ENCODE measurements at places on chromosomes 16 and 17.
A peak's percentile ranks its signal among the peaks of the same experiment; 100 is the strongest.

- no peak for DNase-seq
These were observed 95.1 kb downstream of the XYLT1 start for GRCh38 chr16:17375461-17376304.

DNA sequence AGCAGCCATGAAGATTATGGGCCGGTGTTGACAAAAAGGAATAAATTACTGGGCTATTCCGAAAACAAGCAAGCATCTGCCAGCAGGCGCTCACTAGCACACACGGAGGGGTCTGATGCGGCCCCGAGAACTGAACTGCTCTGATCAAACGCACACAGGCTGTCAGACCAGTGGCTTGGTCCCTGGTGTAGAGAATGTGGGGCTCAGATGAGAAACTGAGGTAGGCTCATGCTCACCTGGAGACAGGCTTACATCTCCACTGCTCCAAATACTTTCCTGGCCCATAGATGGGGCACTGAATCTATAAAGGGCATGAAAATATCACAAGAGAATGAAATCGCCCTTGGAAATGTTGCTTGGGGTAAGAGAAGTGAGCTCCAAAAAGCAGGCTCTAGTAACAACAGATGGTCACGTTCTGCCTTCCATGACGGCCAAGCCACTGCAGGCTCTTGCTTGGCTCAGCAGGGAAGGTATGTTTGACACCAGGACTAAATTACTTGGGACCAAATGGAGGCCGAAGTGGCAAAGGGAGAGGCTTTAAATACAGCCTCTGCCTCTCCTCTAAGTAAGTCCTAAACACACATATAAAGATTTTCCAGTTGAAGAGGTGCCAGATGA, 5.4 kb downstream of the ABR start:
- peak; percentile 53 for DNase-seq

DNA sequence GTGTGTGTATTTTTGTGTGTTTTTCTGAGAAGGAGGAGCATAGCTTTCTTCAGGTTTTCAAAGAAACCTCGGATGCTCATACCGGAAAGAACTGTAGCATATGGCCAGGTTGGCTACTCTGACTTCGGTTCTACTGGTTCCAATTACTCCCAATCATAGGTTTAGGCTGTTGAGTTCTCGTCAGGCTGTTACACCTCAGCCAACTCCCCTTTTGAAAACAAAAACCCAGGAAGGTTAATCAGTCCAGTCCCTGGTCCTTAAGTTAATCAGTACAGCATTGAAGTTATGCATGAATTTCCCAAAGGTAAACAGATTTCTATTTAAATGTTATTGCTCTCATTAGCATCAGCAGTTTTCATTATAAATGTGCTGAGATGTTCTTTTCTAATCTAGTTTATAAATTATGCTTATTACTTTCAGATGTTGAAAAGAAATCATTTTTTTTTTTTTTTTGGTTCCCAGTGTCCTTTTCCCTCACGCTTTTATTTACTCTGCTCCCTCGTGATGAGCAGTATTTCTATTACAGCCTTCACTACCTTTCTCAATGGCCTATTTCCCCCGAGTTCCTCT, 111.0 kb downstream of the NPIPB5 start:
- no peak for DNase-seq

DNA sequence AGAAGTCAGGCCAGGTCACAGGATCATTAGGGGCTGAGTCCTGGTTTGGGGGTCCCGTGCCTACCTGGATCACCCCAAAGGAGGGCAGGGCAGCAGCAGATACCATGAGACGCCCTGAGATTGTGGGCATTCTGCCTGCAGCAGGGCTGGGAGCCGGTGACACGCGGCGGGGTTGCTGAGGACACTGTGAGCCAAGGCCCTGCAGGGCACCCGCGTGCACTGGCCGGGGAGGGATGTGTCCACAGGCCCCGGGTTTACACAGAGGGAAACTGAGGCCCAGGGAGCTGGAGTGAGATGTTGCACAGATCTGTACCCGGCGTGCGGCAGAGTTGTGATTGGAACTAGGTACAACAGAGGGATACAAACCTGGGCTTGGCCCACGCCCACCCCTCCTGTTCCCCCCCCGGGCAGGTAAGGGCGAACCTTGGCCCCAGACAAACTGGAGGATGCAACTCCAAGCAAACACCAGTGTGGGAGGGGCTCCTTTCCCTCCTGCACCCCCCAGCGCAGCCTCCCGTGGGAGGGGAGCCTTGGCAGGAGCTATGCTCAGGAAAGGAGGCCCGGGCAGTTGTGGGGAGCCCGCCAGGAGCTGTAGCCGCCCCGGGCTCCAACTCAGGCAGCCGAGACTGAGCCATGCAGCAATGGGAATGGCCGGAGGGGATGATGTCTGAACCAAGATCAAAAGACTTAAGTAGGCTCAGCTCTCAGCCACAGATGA, 91.3 kb downstream of the ENGASE start:
- no peak for DNase-seq

DNA sequence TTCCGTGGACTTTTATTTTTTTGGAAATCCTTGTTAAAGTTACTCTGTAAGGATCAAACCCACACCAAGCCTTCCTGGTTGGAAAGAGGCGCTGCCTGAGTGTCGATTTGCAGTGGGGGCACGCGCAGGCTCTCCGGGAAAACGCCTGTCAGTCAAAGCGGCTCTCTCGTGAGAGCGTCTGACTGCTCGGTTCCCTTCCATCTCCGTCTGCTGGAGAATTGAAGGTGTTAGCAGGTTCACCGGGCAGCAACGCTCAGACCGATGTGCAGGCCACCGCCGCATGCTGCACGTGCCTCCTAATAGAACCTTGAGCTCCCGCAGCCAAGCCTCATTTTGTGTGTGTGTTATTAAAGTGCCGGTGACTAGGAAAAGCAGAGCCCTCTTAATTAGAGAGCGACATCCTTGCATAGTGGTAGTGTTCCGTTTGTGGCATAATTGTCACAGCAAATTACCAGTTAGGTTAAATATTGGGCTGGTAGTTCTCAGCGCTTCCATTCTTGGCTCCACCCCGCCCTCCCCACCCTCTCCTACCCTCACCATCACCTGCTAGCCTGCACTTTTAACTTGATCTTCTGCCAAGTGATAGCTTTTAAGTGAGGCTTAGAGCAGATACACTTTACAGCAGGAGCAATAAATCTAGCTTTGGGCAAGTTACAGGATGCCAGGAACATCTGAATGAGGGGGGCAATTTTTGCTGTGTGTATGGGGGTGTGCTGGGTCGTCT, 75.5 kb downstream of the RPA1 start:
- no peak for DNase-seq

DNA sequence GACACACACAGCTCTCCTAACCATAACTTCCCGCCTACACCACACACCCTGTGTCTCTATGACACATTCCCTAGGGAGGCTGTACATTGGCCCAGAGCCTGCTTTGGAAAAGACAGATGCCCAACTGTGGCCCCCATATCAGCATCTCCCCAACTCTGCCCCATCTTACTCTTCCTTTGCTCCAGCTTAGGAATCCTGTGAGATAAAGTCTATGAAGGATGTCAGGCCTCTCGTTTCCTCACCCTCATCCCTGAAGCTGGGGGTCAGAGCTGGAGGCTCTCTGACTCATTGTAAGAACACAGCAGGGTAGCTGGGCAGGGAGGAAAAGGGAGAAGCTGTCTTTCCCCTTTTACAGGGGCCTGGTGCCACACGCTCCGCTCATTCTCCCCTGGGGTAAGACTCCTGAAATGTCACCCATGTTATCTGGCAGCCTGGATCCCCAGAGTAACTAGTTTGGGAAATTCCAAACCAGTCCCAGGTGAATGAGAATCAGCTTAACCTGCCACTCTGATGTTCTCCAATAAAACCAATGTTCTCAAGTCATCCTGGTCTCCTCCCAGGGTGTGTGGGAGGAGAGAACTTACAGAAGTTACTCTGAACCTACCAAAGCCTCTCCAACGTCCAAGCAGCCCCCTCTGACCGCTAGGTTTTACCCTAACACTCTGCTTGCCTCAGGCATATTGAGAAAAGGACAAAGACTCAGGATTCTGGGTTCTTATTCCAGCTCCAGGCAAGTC, 2.8 kb downstream of the RAPGEFL1 start:
- DNase-seq, result no peak

GRCh38 chr16:695355-696089, 5.3 kb upstream of the WDR24 start:
- no peak for DNase-seq

DNA sequence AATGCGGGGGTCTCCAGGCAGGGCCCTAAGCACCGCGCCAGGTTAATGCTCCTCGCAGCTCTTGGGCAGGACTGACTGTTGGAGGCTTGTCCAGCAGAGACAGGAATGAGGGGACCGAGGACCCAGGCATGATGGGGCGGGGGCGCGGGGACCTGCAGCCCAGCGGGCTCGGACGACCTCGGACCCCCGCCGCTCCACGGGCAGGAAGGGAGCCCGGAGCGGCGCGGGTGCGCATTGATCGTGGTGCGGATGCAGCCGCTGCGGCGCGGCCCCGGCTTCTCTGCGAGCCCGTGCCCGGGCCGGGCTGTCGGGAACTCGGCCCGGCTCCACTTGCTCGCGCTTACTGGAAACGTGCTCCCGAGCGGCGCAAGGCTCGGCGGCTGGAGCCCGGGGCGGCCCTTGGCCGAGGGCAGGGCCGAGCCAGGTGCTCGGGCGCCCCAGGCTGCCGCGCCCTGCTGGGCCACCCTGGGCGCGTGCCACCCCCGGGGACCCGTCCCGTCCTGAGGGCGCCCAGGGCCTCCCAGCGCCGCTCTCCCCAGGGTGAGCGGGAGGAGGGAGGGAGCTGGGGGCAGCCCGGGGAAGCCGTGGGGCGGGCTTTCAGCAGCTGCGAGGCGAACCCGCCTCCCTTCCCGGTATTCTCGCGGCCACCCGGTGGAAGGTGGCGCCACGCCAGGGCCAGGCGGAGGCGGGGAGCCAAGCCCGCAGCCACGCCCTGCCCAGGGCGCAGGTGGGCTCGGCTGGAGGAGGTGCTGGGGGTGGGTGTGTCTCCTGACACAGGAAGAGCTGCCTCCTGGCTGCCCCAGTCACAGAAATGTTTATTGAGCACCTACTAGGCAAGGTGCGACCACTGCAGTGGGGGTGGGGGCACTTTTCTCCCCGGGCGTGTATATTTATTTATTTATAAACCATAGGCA, 45.9 kb downstream of the SOCS3 start:
- peak; percentile 32 for DNase-seq

GRCh38 chr17:37650419-37651003, 7.3 kb upstream of the DDX52 start:
- no peak for DNase-seq

GRCh38 chr16:85657996-85658395, 30.8 kb downstream of the GINS2 start:
- no peak for DNase-seq

DNA sequence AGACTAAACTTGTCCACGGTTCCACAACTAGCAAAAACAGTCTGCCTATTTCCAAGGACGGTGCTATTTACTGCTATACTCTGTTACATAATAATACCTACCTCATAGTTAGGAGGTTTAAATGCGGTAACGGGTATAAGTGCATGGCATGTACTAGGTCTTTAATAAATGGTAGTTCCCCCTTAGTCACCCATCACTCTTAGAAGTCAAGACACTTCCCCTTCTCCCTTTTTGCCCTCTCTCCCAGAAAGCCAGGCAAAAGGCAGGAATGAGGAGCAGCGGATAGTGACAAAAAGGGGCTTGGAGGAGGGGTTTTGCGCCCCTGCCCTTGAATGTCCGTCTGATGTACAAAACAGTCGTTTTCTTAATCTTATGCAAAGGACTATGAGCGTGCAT, 1.1 kb upstream of the LSM12 start:
- DNase-seq, result no peak

GRCh38 chr17:19738073-19738449, 10.0 kb downstream of the ALDH3A1 start:
- DNase-seq, result no peak

DNA sequence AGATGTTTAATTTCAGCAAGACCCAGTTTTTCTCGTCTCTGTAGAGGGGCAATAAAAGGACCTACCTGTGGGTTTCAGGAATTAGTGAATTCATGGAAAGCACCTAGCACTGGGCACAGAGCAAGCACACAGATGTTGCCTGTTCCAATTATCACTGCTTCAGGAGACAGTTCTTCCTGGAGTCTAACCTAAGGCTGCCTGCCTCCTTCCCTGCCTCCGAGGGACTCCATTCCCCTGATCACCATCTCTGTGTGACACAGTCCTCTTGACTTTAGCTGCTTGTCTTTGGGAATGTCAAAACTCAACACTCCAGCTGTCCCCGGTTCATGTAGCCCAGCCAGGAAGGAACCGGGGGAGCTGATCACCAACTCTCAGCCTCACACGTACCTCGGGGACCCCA, 474.9 kb downstream of the SLC39A11 start:
- no peak for DNase-seq

GRCh38 chr16:69093974-69094373, 11.5 kb upstream of the HAS3 start:
- DNase-seq, result no peak

- DNase-seq, result no peak
These were observed 661 bp downstream of the GIT1 start for GRCh38 chr17:29588562-29589411.

DNA sequence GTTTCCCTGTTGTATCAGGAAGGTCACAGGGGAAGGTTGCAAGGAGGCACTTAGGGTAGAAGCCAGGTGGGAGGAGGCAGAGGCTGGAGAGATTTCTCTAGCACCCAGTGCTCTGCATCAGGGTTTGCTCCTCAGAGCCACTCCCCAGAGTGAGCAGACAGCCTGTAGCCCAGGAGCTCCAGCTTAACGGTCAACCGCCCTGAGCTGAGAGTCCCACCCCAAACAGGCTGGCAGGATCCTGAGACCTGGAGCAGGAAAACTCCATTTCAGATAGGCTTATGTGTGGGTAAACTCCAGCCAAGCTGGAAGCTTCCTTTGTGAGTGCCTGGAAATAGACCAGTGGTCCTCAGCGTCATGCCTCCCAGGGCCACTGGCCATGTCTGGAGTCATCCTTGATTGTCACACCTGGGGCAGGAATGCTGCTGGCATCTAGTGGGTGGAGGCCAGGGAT, 37.9 kb downstream of the MPRIP start:
- DNase-seq, result no peak

DNA sequence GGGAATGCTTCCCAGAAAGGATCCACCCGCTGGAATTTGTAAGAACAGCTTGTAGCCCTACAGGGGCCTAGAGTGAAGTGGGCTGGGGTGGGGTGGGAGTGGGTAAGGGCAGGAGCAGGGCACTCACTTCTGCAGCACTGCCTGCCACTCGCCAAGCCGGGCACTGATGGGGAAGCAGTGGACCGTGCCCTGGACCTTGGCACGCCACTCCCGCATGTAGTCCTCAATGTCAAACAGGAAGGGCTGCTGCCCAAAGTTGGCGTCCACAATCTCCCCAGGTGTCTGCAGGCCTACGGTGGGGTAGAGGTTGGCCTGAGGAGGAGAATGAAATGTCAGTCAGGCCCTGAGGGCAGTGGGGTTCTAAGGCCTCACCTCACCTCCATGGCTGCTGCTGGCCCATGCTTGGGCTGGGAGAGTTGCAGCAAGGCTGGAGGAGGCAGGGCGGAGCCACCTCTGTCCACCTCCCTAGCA, 15.7 kb upstream of the GFOD2 start:
- no peak for DNase-seq

Measured in DMS 273 treated with DMSO at 0.1 percent for 48 hours (cell line).